ENCODE measurements at places on chromosomes 6 and 20. TPM values are rescaled to one million over a fixed set of nuclear protein-coding genes. Genes with fewer than 3 reads are reported as not detected.

DNA sequence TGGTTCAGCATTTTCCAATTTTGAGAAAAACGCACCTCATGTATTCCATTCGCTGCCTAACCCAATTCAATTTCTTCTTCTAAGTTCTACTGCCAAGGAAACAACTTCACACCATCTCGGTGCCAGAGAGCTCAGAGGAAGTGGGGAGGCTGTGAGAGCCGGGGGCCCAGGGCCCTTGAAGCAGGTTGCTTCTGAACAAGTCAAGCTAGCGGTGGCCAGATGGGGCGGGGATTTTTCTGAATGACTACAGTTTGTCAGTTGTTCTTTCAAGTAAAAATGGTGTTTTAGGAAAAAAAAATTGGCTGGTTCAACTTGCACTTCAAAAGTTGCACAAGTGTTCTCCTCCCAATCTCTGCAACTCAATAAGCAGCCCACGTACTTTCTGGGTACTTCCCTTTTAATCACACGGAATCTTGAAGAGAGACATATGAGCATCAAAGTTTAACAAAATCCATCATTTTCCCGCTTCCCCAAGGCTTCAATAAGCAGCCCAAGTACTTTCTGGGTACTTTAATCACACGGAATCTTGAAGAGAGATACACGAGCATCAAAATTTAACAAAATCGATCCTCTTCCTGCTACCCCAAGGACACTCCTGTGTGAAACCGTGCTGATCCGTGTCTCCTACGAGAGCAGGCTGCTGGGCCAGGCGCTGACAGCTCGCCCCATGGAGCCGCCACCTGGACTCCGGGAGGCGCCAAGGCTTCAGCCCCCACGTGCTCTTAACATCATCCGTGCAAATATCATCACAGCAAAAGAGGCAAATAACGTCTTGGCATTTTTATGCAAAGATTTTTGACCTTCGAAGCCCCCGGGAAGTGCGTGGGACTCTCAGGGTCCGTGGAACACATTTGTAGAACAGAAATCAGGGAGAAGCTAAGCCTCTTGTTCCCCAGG lies 186.7 kb upstream of the PDE10A start:
- peak; percentile 53 for DNase-seq

GRCh38 chr6:168852376-168852884 lies 401.2 kb downstream of the THBS2 start:
- no peak for DNase-seq

DNA sequence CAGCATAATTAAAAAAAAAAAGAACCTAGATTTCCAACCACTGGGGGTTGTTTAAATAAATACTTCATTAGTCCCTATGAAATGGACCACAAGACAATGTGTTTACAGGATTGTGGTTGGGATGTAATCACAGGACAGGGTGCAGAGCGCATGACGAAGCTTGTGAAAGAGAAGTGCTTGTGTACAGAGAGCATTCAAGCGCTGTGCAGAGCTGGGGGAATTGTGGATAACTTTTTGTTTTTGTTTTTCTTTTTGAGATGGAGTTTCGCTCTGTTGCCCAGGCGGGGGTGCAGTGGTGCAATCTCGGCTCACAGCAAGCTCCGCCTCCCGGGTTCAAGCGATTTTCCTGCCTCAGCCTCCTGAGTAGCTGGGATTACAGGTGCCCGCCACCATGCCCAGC lies 22.3 kb downstream of the LAMA5 start:
- DNase-seq = no peak

DNA sequence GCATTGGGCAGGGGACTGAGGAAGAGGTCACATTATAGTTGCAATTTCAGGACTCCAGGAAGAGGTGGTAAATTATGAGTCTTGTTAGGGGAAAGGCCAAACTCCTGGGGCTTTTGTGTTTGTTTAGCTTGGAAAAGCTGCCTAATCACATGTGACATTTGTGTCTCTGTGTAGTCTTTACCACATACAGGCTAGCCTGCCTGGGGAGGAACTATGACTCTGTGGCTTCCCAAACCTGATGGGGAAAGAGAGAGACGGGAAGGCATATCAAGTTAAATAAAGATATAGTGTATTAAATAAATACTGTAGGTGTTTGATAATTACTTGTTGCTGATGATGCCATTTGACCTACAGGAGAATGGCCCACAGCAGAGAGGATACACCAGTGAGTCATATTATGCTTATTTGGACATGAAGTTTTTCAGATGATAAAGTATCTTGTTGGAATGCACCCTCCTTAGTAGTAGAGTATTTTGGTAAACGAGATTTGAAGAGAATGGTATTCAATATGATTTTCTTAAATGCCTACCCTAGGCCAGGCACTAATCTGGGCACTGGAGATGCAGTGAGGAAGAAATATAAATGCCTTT lies 4.0 kb downstream of the BLTP3A start:
- DNase-seq = no peak

DNA sequence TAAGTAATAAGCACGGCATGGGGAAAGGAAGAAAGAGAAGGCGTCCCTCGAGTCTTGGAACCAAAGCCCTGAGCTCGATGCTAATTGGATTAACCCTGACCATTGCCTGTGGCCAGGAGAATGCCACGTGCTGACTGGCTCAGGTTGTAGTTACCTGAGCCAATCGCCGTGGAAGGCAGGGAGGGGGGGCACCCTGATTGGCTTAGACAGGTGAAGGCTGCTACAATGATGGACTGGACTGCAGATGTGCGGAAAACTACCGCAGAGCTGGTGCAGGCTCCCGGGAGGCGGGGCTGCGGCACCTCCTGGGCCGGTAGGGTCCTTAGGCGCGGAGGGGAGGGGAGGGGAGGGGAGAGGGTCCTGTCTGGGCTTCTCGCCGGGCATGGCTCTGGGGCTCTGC lies 121.3 kb downstream of the TFAP2C start:
- no peak for DNase-seq

- DNase-seq = no peak
These were observed 656 bp downstream of the TDRD6 start for GRCh38 chr6:46688117-46688965.

- no peak for DNase-seq
These were observed 852.3 kb downstream of the QKI start for GRCh38 chr6:164266851-164267250.

GRCh38 chr6:7267466-7268091 lies 45.4 kb downstream of the SSR1 start:
- DNase-seq = no peak

DNA sequence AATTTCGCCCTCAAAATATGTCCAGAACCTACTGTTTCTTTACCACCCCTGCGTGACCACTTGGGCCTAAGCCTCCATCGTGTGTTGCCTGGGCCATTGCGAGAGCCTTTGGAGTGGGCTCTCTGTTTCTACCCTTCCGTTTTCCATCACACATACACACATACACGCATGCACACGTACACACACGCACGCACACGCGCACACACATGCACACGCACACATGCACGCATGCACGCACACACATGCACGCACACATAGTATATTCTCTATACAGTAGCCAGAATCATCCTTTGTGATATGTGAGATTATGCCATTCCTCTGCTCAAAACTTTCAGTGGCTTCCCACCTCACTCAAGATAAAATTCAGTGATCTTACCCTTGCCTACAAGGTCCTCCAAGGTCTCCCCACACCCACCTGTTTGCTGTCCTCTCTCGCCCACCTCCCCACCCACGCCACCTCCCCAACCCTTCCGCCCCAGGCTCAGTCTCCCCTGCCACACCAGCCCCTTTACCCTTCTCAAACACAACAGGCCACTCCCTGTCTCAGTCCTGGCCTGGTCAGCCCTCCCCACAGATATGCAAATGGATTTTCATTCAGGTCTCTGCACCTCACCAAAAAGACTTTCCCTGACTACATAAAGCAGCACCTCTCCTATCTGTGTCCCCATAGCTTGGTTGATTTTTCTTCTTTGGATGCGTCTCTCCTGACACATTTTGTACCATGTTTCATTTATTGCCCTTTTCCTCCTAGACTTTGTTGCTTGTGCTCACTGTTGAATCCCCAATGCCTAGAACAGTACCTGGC lies 559.6 kb downstream of the CD83 start:
- no peak for DNase-seq

DNA sequence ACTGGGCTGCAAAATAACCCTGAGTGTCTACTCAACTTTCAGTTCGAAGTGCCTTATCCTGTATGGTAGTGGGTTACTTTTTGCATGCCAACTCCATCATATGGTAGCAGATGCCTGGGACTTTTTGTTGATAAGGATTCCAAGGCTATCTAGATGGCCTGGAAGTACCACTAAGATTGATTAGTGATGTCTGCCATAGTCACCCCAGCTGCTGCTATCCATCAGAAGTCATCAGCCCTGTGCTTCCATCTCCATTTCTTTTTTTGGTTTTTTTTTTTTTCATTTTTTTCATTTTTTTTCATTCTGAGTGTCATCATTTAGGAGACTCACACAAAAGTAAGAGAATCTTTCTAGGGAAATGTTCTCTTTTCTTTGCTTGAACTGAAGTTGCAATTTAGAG lies 217.4 kb upstream of the PLCB4 start:
- no peak for DNase-seq

GRCh38 chr6:169205176-169206160 lies 48.2 kb downstream of the THBS2 start:
- DNase-seq = no peak

The CFAP61 gene
- total RNA-seq = 5.0 TPM

- DNase-seq = no peak
These were observed 226.1 kb downstream of the OTOR start for GRCh38 chr20:16974080-16974854.

DNA sequence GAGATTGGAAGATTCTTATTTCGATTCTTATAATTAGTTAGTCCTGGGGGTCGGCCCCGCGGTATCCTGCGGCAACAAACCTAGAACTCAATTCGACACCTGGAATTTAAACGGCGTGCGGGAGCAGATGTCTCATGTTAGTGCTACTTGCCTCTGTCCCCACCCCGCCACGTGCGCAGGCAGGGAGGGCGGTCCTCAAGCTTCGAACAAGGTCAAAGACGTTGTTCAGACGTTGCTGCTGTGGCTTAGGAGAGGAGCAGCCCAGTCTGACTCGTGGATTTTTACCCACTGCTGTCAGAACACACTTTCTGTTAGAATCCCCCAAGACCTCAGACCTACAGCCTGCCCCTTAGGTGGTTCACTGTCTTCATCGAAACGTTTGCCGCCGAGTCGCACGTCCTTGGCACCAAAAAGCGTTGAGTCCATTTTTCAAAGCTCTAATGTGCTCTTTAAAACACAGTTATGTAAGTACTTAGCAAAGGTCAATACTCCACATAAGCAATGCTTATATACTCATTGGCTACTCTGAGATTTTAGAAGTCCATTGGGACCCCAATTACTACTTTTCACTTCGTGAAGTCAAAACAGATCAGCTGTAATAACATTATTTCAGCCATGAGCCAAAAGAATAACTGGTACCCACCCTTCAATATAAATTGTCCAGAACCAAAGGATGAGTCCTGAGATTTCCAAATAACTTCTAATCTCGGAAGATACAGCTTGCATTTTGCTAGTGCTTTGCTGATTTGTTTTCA lies 2.7 kb upstream of the C6orf62 start:
- DNase-seq = peak; percentile 76

GRCh38 chr6:20744911-20745557 lies 210.8 kb downstream of the CDKAL1 start:
- no peak for DNase-seq

The CCN6 gene
- total RNA-seq = not detected

Measured in cerebellum (tissue), 4 donors.